ENCODE measurements at places on chromosomes 3 and 15.
A peak's percentile ranks its signal among the peaks of the same experiment; 100 is the strongest.

DNA sequence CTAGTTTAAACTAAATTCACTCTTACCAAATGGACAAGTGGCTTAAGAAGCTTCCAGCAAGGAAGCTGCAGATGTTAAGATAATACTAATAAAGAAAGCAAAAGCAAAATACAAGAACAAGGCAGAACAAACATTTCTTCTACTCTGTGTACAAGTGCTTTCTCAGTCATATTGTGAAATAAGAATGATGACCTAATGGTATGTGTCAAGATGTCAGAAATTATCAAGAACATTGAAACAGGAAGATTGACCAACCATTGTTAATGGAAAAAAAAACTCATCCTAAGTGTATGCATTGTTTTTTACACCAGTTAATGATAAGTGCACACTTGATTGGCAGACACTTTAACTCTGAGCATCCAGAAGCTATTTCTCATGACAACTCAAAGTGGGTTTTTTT lies 65.4 kb upstream of the P2RY1 start:
- DNase-seq: no peak

GRCh38 chr15:89766357-89767311 lies 9.5 kb upstream of the MESP2 start:
- DNase-seq: no peak

DNA sequence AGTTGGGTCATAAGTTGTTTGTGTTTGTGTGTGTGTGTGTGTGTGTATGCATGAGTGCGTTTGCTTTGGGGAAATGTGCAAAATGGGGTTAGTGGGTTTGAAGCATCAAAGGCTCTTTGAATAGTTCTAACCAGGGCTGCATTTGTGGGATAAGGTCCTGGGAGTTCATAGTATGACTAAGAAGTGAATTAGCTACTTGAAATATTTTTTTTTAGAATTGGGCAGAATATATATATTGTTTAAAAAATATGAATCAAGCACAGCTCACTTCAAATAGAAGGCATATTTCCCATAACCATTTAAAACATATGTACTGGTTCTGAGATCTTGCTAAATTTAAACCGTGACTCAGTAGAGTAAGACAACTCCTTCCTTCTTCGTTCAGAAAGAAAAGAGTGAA lies 43.1 kb downstream of the IGF2BP2 start:
- no peak for DNase-seq

- no peak for DNase-seq
These were observed 97.3 kb upstream of the AGTR1 start for GRCh38 chr3:148600440-148600839.

DNA sequence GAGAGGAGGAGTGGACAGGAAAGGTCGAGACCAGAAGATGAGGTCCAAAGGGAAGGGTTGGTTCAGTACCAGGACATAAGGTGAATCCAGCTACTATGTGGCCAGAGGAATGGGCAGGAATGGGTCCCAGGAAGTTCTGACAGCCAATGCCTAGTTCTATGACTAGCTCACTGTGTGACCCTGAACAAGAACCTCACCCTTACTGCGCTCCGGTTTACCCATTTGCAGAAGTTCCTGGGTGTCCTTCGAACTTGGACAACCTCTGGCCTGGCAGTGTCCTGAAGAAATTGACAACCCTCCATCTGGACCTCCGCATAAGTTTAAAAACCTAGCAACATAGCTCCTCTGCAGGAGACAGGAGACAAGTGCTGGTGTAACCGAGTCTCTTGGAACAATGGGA lies 12.2 kb upstream of the PSTPIP1 start:
- DNase-seq: no peak

GRCh38 chr15:74635228-74635627 lies 19.6 kb downstream of the CLK3 start:
- DNase-seq: peak; percentile 52

- DNase-seq: no peak
These were observed at the start of gene PROK2 for GRCh38 chr3:71784914-71785531. TSS of gene PROK2 (minus strand) at chr3:71785148. CDS start at chr3:71785052, 96 bp downstream.

DNA sequence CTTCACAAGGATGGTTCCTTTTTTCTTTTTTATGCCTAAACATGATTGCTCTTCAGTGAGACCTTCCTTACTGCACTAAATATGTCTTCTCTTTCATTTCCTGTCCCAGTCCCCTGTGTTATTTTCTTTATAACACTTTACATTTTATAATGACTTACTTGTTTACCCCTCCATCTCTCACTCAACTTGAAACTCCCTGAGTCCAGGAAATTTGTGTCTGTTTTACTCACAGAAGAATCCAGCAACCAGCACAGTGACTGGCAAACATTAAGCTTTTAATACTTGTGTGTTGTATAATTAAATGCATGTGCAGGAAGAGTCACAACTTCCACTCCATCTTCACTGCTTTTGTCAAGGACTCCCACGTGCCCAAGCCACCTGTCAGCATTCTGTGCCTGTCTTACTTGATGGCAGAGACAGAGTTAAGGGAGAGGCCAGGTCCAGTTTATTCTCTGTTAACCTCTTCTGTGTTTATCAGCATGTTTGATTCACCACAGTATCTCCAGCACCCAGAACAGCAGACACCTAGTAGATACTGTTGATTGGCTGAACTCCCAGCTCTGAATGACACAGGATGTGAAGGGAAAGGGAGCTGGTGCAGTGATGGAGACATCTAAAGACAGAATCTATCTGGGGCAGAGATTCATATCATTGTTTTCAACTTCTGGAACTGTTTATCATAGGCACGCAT lies 42.8 kb downstream of the SSR3 start:
- no peak for DNase-seq

GRCh38 chr3:43028001-43028400 lies 48.9 kb downstream of the GASK1A start:
- DNase-seq: no peak

GRCh38 chr3:33578325-33579177 lies 138.3 kb upstream of the UBP1 start:
- no peak for DNase-seq

- DNase-seq: no peak
These were observed 95.8 kb upstream of the TNFAIP8L3 start for GRCh38 chr15:51190424-51191068.

GRCh38 chr15:51731549-51732267 lies 5.7 kb downstream of the LYSMD2 start:
- no peak for DNase-seq

- no peak for DNase-seq
These were observed 32.4 kb upstream of the SETMAR start for GRCh38 chr3:4270720-4271119.
